Iris pigment epithelial cell (primary cell): ENCODE measurements at places on chromosomes 1 and 21.

DNA sequence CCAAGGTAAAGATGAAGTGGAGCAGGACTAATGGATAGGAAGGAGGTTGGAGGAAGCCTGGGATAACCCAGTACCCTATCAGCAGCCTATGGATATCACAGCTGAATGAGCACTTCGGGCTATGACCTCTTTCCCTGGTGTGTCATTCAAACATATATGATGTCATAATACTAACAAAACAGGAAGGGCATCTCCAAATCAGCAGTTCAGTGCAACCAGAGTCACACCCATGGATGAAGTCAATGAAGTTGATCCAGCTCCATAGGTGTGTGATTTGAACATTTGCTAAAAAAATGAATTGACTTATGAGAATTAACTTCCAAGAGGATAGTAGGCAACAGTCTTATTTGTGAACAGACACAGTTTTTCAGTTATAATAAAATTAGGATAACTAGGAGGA lies 1.7 kb upstream of the C1orf116 start:
- no peak for DNase-seq

- DNase-seq, result no peak
Measured at GRCh38 chr1:167472752-167473521, 45.4 kb downstream of the CD247 start.

DNA sequence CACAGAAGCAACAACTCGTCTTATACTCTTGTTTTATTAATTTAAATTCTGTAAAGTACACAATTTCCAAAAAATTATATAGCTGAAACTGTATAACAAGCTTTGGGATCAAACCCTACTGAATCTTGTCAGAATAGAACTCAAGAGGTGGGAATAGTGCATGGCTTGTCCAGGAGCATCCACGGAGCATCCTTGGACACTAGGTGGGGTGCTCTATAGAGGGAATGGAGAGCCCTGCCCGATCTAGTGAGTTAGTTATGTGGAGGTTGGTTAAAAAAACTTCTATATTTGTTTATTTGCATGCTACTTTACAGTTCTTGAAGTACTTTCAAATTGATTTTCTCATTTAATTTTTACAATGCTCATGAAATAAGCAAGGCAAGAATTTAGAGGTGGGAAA lies 28.3 kb downstream of the ROR1 start:
- no peak for DNase-seq

- DNase-seq, result no peak
Measured at GRCh38 chr1:241202401-241202800, 154.6 kb downstream of the RGS7 start.
